Right lobe of liver (tissue), 6 donors: ENCODE measurements at places on chromosomes 12 and 14. TPM values are rescaled to one million over a fixed set of nuclear protein-coding genes. Genes with fewer than 3 reads are reported as not detected.

The NKX2-1 gene
- not detected for total RNA-seq

GRCh38 chr12:26573225-26573909 is 259.6 kb downstream of the ITPR2 start:
- H3K36me3 ChIP-seq: peaks cover 39% of the 10 kb centered on the region
- H3K4me3 ChIP-seq: no peak overlapping the region
- H3K27me3 ChIP-seq: no peaks in the 10 kb centered on the region
- no peak overlapping the region for H3K27ac ChIP-seq
- no peaks in the 10 kb centered on the region for H3K4me1 ChIP-seq

DNA sequence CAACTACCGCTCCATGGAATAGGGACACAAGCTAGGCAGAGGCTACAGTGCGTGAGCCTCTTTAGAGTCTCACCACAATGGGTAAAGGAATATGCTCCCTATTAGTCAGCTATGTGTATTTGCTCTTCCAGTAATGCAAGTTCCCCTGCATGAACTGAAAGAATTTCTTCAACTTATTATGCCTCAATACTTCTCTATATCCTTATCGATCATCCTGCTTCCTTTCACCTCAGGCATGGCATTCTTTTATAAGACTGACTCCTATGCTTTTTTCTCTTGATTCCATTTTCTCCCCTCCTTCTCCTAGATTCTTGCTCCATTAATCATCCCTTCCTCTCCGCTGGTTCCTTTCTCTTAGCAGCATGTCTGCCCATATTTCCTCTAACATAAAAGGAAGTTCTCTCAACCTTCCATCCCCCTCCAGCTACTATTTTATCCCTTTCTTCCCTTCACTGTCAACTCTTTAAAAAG is 94.5 kb upstream of the CPM start:
- DNase-seq: no peak
- no peaks in the 10 kb centered on the region for H3K4me1 ChIP-seq
- H3K27me3 ChIP-seq: no peaks in the 10 kb centered on the region
- H3K4me3 ChIP-seq: no peak overlapping the region
- no peak overlapping the region for H3K27ac ChIP-seq
- no peaks in the 10 kb centered on the region for H3K36me3 ChIP-seq

GRCh38 chr12:26044007-26044394 is 80.8 kb downstream of the BHLHE41 start:
- no peak overlapping the region for H3K27ac ChIP-seq
- H3K36me3 ChIP-seq: no peaks in the 10 kb centered on the region
- no peak overlapping the region for H3K4me3 ChIP-seq
- no peak for DNase-seq
- H3K4me1 ChIP-seq: no peaks in the 10 kb centered on the region

- no peak overlapping the region for H3K27ac ChIP-seq
- no peaks in the 10 kb centered on the region for H3K36me3 ChIP-seq
- H3K4me1 ChIP-seq: no peaks in the 10 kb centered on the region
- DNase-seq: no peak
Measured at GRCh38 chr12:53196486-53196885, 10.6 kb downstream of the ITGB7 start.
